CD8-positive, alpha-beta T cell (primary cell): ENCODE measurements at places on chromosomes 12 and 14.

DNA sequence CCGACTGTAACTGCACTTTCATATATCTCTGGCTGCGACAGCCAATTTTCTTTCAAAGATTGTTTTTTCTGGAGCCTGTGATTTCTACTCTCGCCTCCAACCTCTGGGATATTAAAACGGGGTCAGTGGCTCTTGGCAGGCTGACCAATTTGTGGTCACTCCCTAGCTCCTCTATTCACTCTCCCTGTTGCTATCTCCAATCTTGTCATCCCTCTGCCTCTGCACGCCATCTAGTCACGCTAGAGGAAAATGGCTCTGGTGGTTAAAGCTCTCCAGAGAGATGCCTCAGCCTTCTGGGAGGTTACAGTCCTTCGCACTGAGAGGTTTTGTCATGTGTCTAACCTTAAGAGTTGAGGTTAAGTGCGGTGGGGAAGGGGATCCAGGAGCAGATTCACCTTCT lies 59.8 kb upstream of the CISTR start:
- DNase-seq, result no peak

GRCh38 chr12:27578689-27579372 lies 54.8 kb downstream of the PPFIBP1 start:
- DNase-seq, result no peak

GRCh38 chr14:95943699-95944098 lies 67.1 kb downstream of the TUNAR start:
- DNase-seq, result no peak

- DNase-seq, result no peak
Observed at GRCh38 chr12:27528788-27529187, 4.8 kb downstream of the PPFIBP1 start.

DNA sequence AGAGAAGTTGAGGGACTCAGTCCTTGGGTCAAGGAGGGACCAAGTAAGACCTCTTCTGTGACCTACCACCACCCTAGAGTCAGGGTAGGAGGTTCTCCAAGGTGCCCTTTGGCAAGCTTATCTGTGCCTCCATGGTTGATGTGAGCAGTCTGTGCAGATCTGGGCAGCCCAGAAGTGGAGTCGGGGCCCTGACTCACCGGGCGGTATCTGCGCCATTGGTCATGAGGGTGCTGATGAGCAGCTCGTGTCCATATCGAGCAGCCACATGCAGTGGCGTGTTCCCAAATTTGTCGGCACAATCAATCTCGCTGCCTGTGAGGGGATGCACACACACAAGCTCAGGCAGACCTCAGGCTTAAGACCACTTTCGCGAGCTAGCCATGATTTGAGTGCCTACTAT lies 5.1 kb downstream of the ANKRD52 start:
- no peak for DNase-seq
